ENCODE measurements at places on chromosomes 7 and 10.

- no peak for DNase-seq
Measured at GRCh38 chr7:158751199-158751598, 46.6 kb upstream of the NCAPG2 start.

GRCh38 chr10:50417886-50418830 is 166.8 kb upstream of the ASAH2 start:
- peak; percentile 64 for DNase-seq

DNA sequence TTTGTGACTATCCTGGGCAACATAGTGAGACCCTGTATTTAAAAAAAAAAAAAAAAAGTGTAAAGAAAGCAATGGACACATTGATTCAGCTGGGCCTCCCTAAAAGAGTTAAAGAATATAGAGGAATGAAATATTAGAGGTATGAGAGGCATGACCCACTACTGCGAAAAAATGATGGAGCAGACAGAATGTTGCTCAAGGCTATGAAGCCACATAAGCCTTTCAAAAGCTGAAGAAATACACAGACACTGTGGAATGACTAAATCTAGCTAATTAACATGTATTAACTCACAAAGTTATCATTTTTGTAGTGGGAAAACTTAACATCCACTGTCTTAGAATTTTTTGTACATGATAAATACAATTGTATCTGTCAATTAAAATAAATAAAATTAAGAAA is 107.3 kb downstream of the HGF start:
- no peak for DNase-seq

DNA sequence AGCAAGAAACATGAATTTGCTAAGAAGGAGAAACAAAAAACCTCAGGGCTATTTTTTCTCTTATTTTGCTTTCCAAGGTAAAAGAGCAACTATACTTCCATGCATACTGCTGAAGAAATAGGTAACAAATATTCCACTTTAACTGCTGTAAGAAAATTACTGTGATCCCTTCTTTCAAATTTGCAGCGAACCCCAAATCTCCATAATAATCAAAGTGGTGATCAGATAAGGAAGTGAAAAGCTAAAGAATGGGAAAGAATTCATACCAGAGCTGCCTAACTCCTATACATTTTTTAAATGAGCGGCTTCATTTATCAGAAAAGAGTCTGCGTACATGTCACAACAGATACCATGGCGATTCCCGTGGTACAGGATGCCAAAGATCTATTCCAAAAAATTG is 7.2 kb downstream of the SGCE start:
- DNase-seq: no peak

GRCh38 chr10:14513123-14513522 is 182.4 kb upstream of the FRMD4A start:
- DNase-seq: no peak

DNA sequence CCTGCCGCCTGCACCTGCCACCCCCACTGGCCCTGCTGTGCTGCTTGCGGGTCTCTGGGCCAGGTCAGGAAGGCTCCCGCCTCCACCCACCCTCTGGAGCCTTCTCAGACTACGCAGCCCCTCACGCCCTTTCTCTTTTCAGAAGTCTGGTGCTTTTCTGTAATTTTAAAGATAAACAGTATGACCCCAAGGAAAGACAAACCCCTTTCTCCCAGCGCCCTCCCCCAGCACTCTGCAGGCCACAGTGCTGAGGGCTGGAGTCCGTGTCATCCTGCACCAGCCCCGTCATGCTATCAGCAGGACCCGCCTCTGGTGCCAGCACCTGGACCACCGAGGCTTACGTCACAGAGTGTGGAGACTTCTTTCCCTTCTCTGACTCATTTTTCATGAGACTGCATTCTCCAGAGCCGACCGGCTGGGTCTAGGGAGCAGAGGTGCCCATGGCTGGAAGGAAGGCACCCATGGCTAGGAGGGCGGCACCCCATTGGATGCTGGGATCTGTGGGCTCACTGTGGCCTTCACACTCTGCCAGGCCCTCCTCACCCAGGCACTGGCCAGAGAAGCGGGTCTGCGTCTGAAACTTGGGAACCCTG is 53.4 kb downstream of the CFAP46 start:
- DNase-seq: no peak

GRCh38 chr10:44724415-44725174 is 186.5 kb upstream of the TMEM72 start:
- DNase-seq: no peak

DNA sequence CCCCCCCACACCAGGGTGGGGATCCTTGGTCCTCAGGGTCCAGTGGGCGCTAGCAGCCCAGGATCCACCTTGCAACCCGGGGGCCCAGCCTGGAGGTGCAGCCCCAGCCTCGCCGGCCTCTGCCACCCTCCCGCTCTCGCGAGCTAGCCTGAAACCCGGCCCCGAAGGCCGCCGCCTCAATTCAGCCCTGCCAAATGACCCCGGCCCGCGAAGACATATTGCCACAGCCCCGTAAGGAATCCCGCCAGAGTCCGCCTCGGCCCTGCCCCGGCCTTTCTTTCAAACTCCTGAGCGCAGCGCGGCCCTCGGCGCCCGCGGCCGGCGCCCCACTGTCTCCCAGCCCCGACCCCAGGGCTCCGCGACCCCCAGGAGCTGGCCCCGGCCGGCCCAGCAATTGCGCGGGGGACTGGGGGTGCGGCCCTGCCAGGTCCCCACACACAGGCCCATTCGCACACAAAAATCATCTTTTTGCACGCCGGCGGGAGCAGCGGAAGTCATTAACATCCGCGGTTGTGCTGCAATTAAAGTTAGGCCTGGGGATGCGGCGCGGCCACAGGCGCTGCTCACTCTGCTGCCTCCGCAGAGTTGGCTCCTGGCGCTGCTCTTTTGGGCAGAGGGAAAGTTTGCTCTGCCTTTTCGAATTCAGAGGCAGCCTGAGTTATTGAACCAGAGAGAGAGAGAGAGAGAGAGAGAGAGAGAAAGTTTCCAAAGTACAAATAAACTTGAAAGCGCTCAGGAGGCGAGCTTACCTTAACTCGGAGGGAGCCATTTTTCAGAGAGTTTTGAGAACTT is 4.0 kb downstream of the HOXA5 start:
- DNase-seq: no peak

DNA sequence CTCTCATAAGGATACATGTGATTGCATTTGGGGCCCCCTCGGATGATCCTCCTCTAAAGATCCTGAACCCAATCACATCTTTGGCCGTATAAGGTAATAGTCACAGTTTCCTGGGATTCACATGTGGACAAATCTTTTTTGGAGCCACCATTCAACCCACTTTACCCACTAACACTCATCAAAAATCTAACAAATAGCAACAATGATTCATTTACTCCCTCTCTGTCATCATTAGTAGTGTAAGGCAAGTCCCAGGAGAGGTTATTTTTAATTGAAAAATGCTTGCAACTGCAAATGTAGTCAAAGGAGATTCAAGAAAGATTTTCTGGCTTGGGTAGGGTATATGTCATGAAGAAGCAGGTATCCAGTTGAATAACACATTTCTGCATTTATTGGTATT is 9.9 kb upstream of the SMKR1 start:
- DNase-seq: no peak

DNA sequence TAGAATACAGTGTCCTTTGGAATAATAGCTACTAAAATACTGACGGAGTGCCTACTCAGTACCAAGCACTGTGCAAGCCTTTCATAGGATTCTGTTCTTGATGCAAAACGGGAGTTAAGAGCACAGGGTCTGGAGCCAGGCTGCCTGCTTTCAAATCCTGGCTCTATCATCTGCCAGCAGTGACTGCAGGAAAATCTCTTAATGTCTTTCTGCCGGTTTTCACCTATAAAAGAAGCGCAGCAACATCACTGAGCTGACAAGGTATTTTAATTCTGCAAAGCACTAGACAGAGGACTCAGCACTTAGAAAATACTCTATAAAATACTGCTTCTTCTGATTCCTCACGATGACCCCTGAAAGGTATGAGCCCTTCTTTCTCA is 659 bp downstream of the FIGNL1 start:
- no peak for DNase-seq

DNA sequence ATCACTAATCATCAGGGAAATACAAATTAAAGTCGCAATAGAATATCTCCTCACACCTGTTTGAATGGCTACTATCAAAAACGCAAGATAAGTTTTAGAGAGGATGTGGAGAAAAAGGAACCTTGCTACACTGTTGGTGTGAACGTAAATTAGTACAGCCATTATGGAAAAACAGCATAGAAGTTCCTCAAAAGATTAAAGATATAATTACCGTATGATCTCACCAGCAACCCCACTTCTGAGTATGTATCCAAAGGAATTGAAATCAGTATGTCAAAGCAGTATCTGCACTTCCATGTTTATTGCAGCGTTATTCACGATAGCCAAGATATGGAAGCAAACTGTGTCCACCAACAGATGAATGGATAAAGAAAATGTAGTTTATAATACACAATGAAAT is 164.4 kb downstream of the ZNF365 start:
- no peak for DNase-seq

GRCh38 chr7:69843653-69844052 is 245.4 kb downstream of the AUTS2 start:
- DNase-seq: peak; percentile 66
